ENCODE measurements at places on chromosomes 5 and 9. TPM values are rescaled to one million over a fixed set of nuclear protein-coding genes. Genes with fewer than 3 reads are reported as not detected.
A peak's percentile ranks its signal among the peaks of the same experiment; 100 is the strongest.

Gene SUSD3
- total RNA-seq = 3.0 TPM

DNA sequence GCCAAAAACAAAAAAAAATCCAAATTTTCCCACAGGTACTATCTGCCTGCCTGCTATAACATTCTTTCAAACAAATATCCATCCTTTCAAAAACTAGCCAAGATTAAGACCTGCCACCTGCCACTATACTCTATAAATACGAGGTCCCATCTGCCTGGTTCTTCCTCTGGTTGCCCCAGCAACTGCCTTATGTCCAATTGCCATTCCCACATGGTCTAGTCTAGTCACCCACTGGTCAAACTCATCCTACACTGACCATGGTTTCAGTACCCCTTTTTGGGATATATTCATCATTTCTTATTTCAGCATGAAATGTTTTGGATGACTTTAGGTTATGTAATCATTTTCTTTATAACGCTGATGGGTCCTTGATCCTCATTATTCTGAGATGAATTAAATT is 95.1 kb upstream of the CCNG1 start:
- no peak for DNase-seq

Gene SPINK4
- total RNA-seq = not detected

GRCh38 chr5:130137681-130138080 is 233.4 kb downstream of the CHSY3 start:
- no peak for DNase-seq

DNA sequence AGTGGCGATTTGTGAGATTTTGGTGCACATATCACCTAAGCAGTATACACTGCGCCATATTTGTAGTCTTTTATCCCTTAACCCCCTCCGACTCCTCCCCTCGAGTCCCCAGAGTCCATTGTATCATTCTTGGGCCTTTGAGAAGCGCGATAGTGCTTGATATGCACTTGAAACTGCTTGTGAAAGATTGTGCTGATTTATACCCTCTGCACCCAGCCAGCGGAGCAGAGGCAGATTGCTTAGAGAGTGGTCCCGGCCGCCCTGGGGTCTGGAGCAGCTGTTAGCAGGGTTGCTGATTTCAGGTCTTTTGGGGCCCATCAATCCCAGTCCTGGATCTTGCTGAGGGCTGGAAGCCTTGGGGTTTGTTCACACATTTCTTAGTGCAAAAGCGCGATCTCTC is 13.0 kb upstream of the FAM240B start:
- DNase-seq = no peak

DNA sequence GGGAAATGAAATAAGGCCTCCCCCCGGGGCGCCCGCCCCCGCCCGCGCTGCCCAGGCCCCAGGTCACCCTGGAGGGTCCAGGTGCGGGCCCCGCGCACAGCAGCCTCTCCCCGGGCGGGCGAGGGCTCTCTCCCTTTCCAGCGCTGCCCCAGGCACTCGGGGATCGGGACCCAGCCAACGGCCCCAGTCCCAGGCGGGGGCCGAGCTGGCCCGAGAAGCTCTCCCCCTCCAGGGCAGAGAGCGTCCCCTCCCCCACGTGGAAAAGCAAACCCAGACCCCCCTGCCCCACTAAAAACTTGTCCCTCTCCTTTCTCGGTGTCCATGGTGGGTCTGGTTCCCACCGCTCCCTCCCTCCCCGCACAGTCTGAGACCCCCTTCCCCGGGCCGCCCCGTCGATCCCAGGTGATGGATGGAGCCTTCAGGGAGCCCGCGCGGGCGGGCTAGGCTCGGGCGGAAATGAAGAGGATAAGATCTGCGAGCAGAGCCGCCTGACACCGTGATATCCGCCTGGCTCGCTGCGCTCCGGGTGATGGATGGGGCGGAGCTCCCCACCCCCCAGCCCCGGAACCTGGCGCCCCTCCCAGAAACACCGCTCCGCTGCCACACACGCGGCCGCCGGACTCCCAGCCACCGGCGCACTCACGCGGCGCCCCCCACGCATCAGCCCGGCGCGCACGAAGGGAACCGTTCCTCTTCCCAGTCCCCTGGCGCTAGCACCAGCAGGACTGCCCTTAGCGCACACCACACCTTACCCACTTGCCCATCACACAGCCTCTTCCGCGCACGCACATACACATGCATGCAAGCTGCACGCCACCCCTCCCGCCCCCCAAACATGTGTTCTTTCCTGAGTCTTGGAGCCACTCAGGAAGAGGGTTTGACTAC is 81.7 kb upstream of the ZBTB43 start:
- no peak for DNase-seq

DNA sequence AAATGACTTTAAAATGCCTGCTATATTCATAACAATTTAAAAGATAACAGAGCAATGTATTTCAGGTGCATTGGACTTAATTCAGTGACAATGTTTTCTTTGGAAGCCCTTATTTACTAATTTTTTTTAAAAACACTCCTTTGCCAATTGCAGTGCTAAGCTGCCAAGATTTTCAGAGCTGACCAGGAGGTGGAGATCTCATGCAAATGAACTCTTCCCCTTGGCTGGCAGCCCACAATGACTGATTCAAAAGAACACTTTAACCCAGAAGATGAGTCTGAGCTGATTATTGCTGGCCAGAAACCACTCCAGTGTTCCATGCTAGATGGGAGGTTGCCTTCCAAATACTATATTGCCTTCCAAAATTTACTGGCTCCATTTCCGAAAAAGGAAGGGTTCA is 128.3 kb upstream of the CCNH start:
- peak; percentile 2 for DNase-seq

GRCh38 chr9:25212361-25212760 is 465.9 kb downstream of the TUSC1 start:
- DNase-seq = no peak

Data from skin of body (tissue), 3 donors.